Aorta (tissue), 5 donors: ENCODE measurements at places on chromosomes 4 and X. TPM values are rescaled to one million over a fixed set of nuclear protein-coding genes. Genes with fewer than 3 reads are reported as not detected.
A peak's percentile ranks its signal among the peaks of the same experiment; 100 is the strongest.

GRCh38 chr4:96186593-96186992, 346.7 kb downstream of the PDHA2 start:
- no peak overlapping the region for H3K27ac ChIP-seq
- no peaks in the 10 kb centered on the region for H3K27me3 ChIP-seq
- no peaks in the 10 kb centered on the region for H3K4me1 ChIP-seq
- no peak for DNase-seq
- H3K36me3 ChIP-seq, result no peaks in the 10 kb centered on the region
- no peak overlapping the region for H3K4me3 ChIP-seq

DNA sequence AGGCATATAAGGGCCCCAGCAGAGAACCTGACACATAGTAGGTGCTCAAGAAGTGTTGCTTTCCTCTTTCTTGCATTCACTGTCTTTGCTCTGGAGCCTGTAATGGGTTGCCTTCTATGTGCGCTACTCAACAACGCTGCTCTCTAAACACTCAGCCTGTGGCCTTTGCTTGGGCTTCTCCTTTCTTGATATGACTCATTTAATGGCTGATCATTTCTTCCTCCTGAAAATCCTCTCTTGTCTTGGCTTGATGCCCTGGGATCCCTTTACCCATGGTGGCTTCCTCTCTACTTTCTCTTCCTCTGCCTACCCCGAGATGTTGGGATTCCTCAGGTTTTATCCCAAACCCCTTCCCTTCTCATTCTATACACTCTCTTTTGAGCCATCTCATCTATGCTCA, 19.9 kb upstream of the PJA1 start:
- no peak overlapping the region for H3K27ac ChIP-seq
- DNase-seq, result no peak
- H3K36me3 ChIP-seq, result no peaks in the 10 kb centered on the region
- no peaks in the 10 kb centered on the region for H3K4me1 ChIP-seq
- H3K4me3 ChIP-seq, result no peak overlapping the region
- no peaks in the 10 kb centered on the region for H3K27me3 ChIP-seq

GRCh38 chrX:119573840-119574393, 446 bp upstream of the UBE2A start:
- no peaks in the 10 kb centered on the region for H3K36me3 ChIP-seq
- no peaks in the 10 kb centered on the region for H3K27me3 ChIP-seq
- H3K4me1 ChIP-seq, result no peaks in the 10 kb centered on the region
- peak; percentile 65 for DNase-seq

DNA sequence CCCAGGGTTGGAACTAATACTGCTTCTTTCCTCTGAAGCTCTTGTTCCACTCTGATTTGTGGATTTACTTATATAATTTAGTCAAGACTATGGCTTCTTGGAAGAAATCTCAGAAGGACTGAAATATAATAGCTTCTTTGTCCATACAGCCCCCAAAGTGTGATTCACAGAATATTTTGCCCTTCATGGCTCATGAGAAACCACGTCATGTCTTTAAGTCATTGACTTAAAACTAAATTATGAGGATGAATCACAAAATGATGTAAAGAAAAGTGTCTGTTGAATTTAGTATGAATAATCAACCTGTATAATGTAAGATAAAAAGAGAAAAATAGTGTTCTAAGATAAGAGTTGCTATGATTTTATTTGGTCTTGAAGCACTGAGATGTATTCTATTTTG, 43.3 kb upstream of the AGA start:
- H3K4me3 ChIP-seq, result no peak overlapping the region
- H3K4me1 ChIP-seq, result no peaks in the 10 kb centered on the region
- H3K27me3 ChIP-seq, result no peaks in the 10 kb centered on the region
- DNase-seq, result no peak
- H3K36me3 ChIP-seq, result no peaks in the 10 kb centered on the region

DNA sequence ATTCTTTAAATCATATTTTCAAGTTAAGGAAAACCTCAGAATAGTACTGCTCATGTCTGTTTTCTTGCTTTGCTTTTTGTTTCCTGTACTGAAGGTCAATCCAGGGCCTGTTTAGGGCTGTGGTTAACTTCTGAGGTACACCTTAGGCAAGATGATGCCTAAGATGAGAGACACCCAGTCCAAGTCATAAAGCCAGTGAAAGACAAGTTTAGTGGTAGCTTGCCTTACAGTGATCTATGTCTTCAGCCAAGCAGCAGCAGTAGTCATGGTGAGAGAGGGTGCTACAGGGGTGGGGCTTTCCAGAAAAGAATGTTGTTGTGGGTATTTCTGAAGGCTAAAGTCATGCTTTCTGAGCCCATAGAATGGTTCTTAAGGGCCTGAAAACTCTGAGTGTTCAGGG, 173.7 kb downstream of the VSIG4 start:
- H3K4me3 ChIP-seq, result no peak overlapping the region
- no peaks in the 10 kb centered on the region for H3K27me3 ChIP-seq
- DNase-seq, result no peak
- no peaks in the 10 kb centered on the region for H3K4me1 ChIP-seq

GRCh38 chr4:22241415-22241814, 274.5 kb downstream of the ADGRA3 start:
- no peak overlapping the region for H3K4me3 ChIP-seq
- H3K4me1 ChIP-seq, result no peaks in the 10 kb centered on the region
- no peak for DNase-seq
- no peak overlapping the region for H3K27ac ChIP-seq
- H3K36me3 ChIP-seq, result no peaks in the 10 kb centered on the region

DNA sequence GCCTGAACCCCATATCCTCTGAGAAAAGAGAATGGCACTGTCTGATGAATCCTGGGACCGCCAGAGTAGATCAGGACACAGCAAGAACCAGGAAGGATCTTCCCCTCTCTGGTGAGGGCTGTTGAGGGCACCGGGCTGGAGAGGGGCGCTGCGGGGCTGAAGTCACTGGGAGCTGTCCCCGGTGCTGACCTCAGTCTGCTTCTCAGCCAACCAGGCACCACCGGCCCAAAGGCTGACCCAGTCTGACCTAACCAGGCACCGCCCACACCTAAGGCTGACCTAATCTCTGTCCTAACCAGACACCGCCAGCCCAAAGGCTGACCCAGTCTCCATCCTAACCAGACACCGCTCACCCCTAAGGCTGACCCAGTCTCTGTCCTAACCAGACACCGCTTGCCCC, 82.8 kb downstream of the CPZ start:
- H3K4me3 ChIP-seq, result no peak overlapping the region
- no peak for DNase-seq
- H3K27me3 ChIP-seq, result no peaks in the 10 kb centered on the region

- H3K4me1 ChIP-seq, result peaks cover 4% of the 10 kb centered on the region
- DNase-seq, result no peak
- H3K27ac ChIP-seq, result peak overlapping the region; percentile 79
Observed at GRCh38 chr4:103098756-103099440, 736 bp downstream of the BDH2 start.

DNA sequence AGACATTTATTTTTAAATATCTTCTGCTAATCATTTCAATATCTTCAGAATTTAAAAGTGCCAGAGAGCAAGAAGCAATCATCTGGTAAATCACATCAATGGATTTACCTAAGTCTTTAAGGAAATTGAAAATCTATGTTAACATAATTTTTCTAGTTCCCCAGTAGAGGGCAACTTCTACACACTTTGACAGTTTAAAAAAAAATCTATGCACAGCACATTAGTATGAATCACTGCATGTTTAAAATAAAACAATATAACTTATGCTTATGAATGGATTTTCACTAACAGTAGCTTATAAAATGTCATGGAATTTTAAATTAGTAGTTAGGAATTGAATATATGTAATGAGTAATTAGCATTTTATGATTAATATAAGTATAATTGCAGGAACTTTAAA, 126.5 kb downstream of the REELD1 start:
- no peaks in the 10 kb centered on the region for H3K27me3 ChIP-seq
- no peak overlapping the region for H3K27ac ChIP-seq
- no peak for DNase-seq
- no peaks in the 10 kb centered on the region for H3K4me1 ChIP-seq
- H3K4me3 ChIP-seq, result no peak overlapping the region

- H3K27me3 ChIP-seq, result no peaks in the 10 kb centered on the region
- H3K4me1 ChIP-seq, result no peaks in the 10 kb centered on the region
- no peak overlapping the region for H3K27ac ChIP-seq
- no peak overlapping the region for H3K4me3 ChIP-seq
Observed at GRCh38 chrX:120446498-120446897, 22.6 kb downstream of the LAMP2 start.

DNA sequence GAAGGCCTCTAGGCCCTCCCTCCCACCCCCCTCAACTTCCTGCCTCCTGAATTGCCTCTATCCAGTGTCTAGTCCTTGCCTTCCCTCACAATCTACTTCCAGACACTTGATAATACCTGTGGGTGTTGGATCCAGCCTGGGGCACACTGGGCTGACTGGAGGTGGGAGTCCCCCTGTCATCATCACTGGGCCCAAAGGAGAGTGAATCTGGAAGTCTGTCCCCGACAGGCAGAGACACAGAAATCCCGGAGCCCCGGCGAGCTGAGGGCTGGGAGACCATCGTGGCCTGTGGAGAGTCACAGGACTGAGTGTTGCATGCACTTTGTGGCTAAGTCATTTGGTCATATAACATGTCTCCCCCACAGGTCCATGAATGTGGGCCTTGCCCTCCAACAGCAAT, 8.4 kb upstream of the SYP start:
- no peaks in the 10 kb centered on the region for H3K27me3 ChIP-seq
- no peak for DNase-seq
- no peaks in the 10 kb centered on the region for H3K4me1 ChIP-seq
- no peak overlapping the region for H3K27ac ChIP-seq

DNA sequence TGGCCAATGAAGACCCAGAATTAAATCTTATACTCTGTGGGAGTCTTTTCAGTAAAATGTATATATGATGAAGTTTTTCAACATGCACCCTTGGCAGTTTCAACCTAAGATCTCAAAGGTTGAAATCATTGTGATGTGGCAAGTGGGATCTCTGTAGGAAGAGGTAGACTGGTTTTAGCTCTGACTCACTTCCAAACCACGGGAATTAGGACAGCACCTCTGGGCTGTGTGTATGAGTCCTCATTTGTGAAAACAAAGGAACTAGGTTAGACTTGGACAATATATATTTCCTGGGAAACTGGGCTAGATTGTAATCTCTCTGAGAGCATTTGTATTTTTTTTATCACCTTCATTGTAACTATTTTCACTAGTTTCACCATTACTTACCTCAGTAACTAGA, 333.0 kb downstream of the ADGRL3 start:
- H3K4me3 ChIP-seq, result no peak overlapping the region
- H3K27me3 ChIP-seq, result no peaks in the 10 kb centered on the region
- no peaks in the 10 kb centered on the region for H3K36me3 ChIP-seq
- no peak overlapping the region for H3K27ac ChIP-seq
- no peaks in the 10 kb centered on the region for H3K4me1 ChIP-seq

- no peak for DNase-seq
- no peaks in the 10 kb centered on the region for H3K4me1 ChIP-seq
- H3K27ac ChIP-seq, result no peak overlapping the region
- H3K36me3 ChIP-seq, result no peaks in the 10 kb centered on the region
- H3K27me3 ChIP-seq, result no peaks in the 10 kb centered on the region
Observed at GRCh38 chr4:73376976-73377375, 27.1 kb upstream of the ALB start.

GRCh38 chrX:26511589-26512363, 295.8 kb downstream of the MAGEB5 start:
- no peaks in the 10 kb centered on the region for H3K27me3 ChIP-seq
- H3K4me3 ChIP-seq, result no peak overlapping the region
- no peak for DNase-seq
- H3K36me3 ChIP-seq, result no peaks in the 10 kb centered on the region
- no peak overlapping the region for H3K27ac ChIP-seq

GRCh38 chrX:132144061-132144460, 16.2 kb upstream of the FRMD7 start:
- no peaks in the 10 kb centered on the region for H3K4me1 ChIP-seq
- no peaks in the 10 kb centered on the region for H3K36me3 ChIP-seq
- H3K4me3 ChIP-seq, result no peak overlapping the region
- H3K27me3 ChIP-seq, result no peaks in the 10 kb centered on the region
- H3K27ac ChIP-seq, result no peak overlapping the region

- DNase-seq, result peak; percentile 35
- H3K27me3 ChIP-seq, result no peaks in the 10 kb centered on the region
- no peak overlapping the region for H3K27ac ChIP-seq
- H3K4me3 ChIP-seq, result no peak overlapping the region
- H3K4me1 ChIP-seq, result no peaks in the 10 kb centered on the region
Observed at GRCh38 chrX:153644356-153645125, 2.5 kb upstream of the DUSP9 start.

- no peak overlapping the region for H3K4me3 ChIP-seq
- no peaks in the 10 kb centered on the region for H3K36me3 ChIP-seq
- H3K27me3 ChIP-seq, result no peaks in the 10 kb centered on the region
- no peaks in the 10 kb centered on the region for H3K4me1 ChIP-seq
Observed at GRCh38 chr4:147583876-147584275, 33.3 kb upstream of the TMEM184C start.

DNA sequence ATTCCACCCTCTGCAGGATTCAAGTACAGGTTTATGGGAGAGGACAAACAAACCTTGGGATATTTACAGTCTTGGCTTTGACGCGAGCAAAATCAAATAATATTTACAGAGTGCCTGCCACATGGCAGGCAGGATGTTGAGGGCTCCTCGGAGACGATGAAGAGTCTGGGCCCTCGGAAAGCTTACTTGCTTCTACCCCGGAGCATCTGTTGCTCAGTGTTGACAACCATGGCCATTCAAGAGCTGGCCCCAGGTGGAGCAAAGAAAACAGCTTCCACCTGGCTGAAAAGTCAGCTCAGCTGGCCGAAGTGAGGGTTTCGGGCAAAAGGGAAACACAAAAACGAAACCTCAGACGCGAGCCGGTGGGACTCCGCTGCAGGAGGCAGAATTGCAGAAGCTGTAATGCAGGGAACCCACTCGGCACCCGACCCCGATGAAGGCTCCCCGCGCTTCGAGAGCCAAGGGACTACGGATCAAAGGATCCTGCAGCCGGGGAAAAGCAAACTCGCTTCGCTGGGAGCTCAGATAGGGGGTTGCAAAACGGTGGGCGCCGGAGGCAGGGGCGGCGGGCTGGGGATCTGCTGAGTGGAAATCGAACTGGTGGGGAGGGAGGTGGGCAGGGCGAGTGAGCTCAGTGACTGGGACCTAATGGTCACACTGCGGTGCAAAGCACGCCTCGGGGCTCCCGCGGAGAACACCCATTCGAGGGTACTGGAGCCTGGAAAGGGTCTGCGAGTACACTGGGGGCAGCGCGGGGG, 805 bp downstream of the ATP8A1 start:
- peak overlapping the region; percentile 9 for H3K27ac ChIP-seq
- H3K4me1 ChIP-seq, result no peaks in the 10 kb centered on the region
- no peaks in the 10 kb centered on the region for H3K27me3 ChIP-seq
- peak overlapping the region; percentile 75 for H3K4me3 ChIP-seq
- peak; percentile 64 for DNase-seq

GRCh38 chrX:10159145-10159468, 2.3 kb downstream of the CLCN4 start:
- DNase-seq, result no peak
- no peak overlapping the region for H3K4me3 ChIP-seq
- H3K4me1 ChIP-seq, result no peaks in the 10 kb centered on the region
- H3K27me3 ChIP-seq, result no peaks in the 10 kb centered on the region
- no peak overlapping the region for H3K27ac ChIP-seq

Gene XAGE1A
- not detected for total RNA-seq

Gene TLR10
- 1.1 TPM for total RNA-seq

Gene PPEF2
- total RNA-seq, result 0.32 TPM

Gene MAGEA4
- total RNA-seq, result not detected

Gene GSTCD
- total RNA-seq, result 8.2 TPM

Gene GNL3L
- total RNA-seq, result 35.1 TPM

Gene UBE2K
- total RNA-seq, result 59.5 TPM
